ENCODE measurements at places on chromosomes 13 and 19. TPM values are rescaled to one million over a fixed set of nuclear protein-coding genes. Genes with fewer than 3 reads are reported as not detected.

Gene NFILZ
- total RNA-seq: not detected

- H3K27ac ChIP-seq: no peak overlapping the region
- H3K36me3 ChIP-seq: no peaks in the 10 kb centered on the region
- H3K27me3 ChIP-seq: no peaks in the 10 kb centered on the region
- H3K4me1 ChIP-seq: peaks cover 10% of the 10 kb centered on the region
Measured at GRCh38 chr13:45441633-45442032, 23.1 kb upstream of the COG3 start.

Gene ILF3
- total RNA-seq: 123 TPM

Gene ZNF497
- 2.5 TPM for total RNA-seq

DNA sequence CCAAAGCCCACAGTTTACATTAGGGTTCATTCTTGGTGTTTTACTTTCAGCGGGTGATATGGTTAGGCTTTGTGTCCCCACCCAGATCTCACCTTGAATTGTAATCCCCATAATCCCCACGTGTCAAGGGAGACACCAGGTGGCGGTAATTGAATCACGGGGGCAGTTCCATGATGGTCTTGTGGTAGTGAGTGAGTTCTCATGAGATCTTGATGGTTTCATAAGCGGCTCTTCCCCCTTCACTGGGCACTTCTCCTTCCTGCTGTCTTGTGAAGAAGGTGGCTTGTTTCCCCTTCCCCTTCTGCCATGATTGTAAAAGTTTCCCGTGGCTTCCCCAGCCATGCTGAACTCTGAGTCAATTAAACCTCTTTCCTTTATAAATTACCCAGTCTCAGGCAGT is 12.0 kb downstream of the FPR2 start:
- DNase-seq: no peak
- H3K36me3 ChIP-seq: no peaks in the 10 kb centered on the region
- no peak overlapping the region for H3K4me3 ChIP-seq
- H3K27ac ChIP-seq: peak overlapping the region; percentile 75
- no peaks in the 10 kb centered on the region for H3K27me3 ChIP-seq

DNA sequence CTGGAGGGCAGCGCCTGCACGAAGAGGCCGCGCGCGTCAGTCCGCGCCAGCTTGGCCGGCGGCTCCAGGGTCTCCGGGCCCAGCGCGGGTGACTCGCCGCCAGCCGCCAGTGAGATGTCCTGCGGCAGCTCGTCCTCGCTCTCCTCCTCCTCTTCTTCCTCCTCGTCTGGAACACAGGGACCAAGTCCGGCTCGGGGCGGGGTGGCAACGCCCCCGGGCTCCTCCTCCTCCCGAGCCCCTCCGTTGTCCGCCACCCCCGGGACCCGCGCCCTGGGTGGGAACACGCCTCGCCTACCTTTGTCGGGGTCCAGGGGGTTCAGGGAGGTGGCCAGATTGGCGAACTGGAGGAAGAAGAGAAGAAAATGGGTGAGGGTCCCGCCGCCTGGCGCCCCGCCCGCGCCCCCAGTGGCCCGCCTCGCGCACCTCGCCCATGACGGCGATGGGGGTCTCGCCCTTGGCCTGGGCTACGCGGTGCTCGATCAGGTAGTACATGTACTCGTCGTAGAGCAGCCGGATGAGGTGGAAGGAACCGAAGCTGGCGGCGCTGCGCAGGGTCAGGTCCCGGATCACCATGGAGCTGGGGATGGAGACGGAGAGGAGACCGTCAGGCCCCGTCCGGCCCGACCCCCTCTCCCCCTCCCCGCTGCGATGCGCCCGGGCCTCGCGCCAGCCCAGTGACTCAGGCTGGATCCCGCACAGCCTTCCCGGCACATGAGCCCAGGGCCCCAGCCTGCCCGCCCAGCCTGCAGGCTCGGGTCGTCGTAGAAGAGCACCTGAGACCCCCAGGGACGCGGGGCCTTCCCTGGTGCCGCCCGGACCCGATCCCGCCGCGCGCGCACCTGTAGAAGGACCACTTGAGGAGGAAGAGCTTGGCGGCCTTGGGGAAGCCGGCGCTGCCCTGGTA is 10.6 kb downstream of the DCAF15 start:
- no peak overlapping the region for H3K27ac ChIP-seq
- H3K36me3 ChIP-seq: peaks cover 80% of the 10 kb centered on the region
- peak; percentile 88 for DNase-seq

DNA sequence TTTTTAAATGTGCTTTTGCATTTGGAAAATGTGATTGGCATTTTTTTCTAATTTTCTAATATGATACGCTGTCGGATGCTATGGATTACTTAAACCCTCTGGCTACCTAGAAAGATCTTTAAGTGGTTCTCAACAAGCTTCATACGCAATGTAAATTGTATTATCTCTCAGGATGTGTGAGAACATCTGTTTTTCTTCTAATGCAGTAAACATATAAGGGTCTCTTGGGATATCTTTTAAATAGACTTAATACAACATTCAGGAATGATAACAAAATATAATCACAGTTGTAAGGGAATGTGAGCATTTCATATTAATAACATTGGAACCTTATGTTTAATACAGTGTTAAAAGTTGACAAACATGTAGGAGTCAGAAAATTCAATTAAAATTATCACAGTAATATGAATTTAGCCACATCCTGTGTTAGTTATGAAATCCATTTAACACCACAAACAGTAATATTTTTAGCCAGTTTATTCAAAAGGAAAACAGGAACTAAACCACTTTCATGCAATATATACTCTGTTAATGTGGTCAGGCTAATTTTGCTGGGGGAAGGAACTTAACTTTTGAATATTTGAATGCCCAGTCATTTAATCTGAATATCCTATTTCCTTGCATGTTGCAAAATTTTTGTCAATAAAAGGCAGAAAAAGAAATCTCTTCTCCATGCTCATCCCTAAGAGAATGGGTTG is 15.0 kb upstream of the ALOX5AP start:
- H3K4me1 ChIP-seq: peaks cover 15% of the 10 kb centered on the region
- no peak overlapping the region for H3K4me3 ChIP-seq
- H3K36me3 ChIP-seq: no peaks in the 10 kb centered on the region
- no peak overlapping the region for H3K27ac ChIP-seq
- no peaks in the 10 kb centered on the region for H3K27me3 ChIP-seq

Gene DIAPH3
- total RNA-seq: 6.2 TPM

DNA sequence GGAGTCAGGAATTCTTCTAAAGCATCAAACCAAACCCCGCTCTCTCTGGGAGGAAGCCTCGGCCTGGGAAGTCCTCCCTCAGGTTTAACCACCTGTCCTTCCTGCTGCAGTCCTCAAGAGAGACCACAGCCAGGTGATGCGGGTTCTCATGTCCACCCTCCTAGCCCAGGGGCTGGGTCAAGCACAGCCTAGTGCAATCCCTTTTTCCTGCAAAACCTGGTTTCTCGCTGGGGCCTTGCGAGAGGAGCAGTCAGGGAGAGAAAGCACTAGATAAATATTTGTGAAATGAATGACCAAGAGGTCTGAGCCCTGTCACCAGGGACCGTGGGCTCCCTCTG is 2.4 kb downstream of the SLC8A2 start:
- H3K27ac ChIP-seq: no peak overlapping the region
- H3K4me1 ChIP-seq: peaks cover 9% of the 10 kb centered on the region
- H3K36me3 ChIP-seq: no peaks in the 10 kb centered on the region
- no peak for DNase-seq

- H3K27me3 ChIP-seq: no peaks in the 10 kb centered on the region
- H3K4me3 ChIP-seq: no peak overlapping the region
- H3K27ac ChIP-seq: no peak overlapping the region
- no peaks in the 10 kb centered on the region for H3K36me3 ChIP-seq
- DNase-seq: no peak
Measured at GRCh38 chr19:56973713-56974555, 133.4 kb upstream of the PEG3 start.

GRCh38 chr13:91135968-91136367 is 211.5 kb upstream of the MIR17HG start:
- H3K27me3 ChIP-seq: no peaks in the 10 kb centered on the region
- H3K27ac ChIP-seq: no peak overlapping the region
- DNase-seq: no peak
- H3K36me3 ChIP-seq: no peaks in the 10 kb centered on the region
- no peak overlapping the region for H3K4me3 ChIP-seq

Gene UBE2L5
- not detected for total RNA-seq

Data from upper lobe of left lung (tissue), 6 donors.